ENCODE measurements at places on chromosomes 16 and 17.

GRCh38 chr17:7380321-7380720 lies 568 bp upstream of the TNK1 start:
- DNase-seq, result no peak

- no peak for DNase-seq
Measured at GRCh38 chr17:45334701-45335677, 18.2 kb upstream of the MAP3K14 start.

DNA sequence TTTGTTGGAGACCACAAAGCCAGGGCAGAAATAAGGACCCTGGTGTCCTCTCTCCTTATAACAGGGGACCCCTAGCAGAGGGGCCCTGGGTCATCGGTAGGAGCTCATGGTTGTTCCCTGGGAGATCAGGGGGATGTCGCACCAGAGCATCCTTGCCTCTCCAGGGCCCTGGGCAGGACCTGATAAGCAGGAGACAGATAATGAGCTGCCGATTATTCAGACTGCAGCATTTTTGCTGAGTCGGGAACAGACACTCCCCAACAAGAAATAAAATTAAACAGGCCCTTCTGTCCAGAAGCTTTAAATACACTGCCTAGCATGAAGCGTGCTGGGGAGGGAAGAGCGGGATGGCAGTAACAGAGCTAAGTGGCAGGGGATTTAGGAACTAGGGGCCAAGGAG lies 15.4 kb upstream of the GFAP start:
- no peak for DNase-seq

DNA sequence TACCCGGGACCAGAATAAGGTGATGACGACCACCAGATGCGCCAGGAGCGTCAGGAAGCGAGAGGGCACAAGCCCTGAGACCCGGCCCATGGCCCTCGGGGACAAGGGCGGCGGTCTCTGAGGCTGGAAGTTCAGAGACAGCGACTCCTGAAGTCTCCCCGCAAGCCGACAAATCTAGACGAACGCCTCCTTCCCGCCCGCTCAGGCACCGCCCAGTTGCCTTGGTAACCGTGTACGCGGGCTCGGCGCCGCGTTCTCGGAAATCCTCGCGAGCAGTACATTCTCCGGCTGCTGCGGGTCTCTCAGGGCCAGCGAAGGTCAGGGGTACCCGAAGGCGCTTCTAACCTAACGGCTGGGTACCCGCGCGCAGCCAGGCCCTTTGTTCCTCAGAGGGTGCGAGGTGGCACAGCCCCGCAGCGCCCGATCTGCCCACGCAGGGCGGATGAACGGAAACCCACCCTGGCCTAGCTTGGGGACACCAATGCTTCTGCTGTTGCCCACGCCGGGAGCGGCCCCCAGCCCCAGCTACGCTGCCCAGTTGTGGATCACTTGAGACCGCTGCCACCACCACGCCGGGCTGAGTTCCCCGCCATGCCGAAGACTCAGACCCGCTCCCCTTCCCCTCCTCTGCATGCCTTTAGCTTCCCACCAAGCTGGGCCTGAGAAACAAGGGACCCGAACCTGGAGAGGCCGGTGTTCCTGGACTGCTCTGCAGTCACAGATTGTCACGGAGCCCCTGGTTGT lies at the start of gene TMEM107:
Gene TMEM107, minus strand, starts transcription at position 184 of the 744 bp plus-strand sequence. Its CDS starts 94 bp downstream, at position 90.
- peak; percentile 91 for DNase-seq

DNA sequence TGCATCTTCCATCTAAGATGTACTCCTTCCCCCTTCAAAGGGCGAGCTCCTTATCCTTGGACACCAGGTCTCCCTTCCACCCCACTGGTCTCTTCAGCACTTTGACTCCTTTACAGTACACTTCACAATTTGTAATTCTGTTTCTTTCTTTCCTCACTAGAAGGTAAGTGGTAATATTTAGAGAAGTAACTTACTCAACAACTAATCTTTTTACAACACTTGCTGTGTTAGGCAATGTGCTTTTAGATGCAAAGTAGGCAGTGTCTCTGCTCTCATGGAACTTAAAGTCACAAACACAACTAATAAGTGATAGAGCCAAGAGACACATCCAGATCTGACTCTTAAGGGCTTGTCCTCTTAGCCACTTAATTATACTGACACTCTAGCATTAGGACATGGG lies 6.4 kb downstream of the SIAH1 start:
- DNase-seq, result no peak

DNA sequence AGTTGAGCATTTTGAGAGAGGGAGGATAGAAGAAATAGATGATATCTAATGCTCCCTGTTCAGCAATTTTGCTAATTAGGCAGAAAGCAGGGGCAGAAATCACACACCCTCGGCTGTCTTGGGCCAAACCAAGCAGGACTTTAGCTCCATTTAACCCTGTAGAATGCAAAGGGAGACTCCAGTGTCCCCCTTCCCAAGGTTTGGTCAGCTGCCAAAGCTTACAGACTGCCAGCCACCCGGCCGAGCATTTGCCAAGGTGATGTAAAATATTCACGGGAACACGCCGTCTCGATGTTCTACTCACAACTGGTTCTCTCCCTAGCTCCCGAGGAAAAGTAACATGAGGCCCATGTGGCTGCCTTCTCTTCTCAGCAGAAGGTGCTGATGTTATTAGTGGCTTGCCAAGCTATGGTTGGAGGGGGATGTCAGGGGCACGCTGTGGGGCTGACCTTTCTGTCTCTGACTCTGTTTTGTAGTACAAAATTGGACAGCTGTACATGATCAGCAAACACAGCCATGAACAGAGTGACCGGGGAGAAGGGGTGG lies 155.3 kb downstream of the PITPNC1 start:
- no peak for DNase-seq

DNA sequence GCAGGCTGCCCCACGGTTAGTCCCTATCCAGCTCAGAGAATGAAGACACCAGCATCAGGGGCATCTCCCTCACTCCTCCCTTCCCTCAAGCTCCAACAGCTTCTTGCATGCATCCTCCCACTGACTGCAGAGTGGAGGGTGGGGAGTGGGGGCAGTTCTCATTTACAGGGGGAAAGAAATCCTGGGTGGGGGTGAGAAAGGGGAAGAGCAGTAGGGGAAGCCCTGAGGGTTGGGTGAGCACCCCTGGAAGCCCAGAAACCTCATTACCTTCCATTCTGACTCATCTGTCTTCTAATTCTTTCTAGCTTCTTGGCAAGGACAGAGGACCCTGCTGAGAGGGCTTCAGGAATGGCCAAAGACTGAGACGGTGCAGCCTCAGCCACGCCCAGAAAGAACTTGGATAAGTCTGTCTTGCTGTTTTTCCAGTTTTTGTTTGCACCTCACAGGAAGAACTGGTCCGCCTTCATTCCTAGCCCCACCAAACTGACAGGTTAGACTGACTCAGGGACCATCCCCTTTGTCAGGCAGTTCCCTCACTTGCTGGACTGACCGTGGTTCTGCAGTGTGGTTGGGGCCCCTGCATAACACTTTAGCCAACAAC lies 52.5 kb upstream of the WSB1 start:
- no peak for DNase-seq

DNA sequence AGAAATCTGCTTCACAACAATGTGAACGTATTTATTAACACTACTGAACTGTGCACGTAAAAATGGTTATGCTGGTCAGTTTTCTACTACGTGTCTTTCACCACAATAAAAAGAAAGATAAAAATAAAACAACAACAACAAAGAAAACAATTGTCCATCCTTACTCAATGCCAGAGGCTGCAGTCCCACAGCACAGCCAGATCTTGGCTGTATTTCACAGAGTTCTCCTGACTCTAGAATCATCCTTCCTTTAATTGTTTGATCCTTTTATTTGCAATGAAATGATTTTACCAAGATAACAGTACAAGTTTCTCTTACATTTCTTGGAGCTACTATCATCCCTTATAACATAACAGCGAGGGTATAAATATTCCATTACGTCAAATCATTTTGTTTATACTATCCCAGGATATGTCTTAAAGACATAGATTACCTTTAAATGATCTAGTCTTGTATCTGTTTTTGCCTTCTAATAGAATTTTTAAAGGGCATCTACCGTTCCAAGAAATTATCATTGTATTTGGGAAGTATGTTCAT lies 103.3 kb downstream of the SLC39A11 start:
- DNase-seq, result no peak

DNA sequence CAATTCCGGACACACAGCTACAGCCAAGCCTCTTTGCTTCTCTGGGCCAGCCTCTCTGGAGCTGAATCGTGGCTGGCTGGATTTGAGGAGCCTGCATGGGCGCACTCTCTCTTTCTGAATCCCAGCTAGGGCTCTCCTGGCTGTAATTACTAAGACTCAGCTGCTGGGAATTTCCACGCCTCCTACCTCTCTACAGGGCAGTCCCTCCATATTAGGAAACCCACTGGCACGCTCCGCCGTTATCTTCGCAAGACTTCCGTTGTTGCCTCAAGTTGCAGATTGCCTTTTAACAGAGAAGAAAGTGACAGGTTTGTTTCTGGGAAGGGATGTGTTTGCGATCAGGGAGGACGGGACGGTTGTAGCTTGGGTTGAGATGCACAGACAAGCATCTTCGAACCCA lies 188.4 kb upstream of the NLRP1 start:
- DNase-seq, result no peak

- DNase-seq, result no peak
Measured at GRCh38 chr16:77304877-77305276, 105.7 kb downstream of the SYCE1L start.

DNA sequence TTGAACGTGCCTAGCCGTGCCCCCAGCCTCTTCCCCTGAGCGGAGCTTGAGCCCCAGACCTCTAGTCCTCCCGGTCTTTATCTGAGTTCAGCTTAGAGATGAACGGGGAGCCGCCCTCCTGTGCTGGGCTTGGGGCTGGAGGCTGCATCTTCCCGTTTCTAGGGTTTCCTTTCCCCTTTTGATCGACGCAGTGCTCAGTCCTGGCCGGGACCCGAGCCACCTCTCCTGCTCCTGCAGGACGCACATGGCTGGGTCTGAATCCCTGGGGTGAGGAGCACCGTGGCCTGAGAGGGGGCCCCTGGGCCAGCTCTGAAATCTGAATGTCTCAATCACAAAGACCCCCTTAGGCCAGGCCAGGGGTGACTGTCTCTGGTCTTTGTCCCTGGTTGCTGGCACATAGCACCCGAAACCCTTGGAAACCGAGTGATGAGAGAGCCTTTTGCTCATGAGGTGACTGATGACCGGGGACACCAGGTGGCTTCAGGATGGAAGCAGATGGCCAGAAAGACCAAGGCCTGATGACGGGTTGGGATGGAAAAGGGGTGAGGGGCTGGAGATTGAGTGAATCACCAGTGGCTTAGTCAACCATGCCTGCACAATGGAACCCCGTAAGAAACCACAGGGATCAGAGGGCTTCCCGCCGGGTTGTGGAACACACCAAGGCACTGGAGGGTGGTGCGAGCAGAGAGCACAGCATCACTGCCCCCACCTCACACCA lies 724 bp downstream of the GAA start:
- DNase-seq, result peak; percentile 25

GRCh38 chr16:1497014-1497598 lies 3.9 kb downstream of the TELO2 start:
- no peak for DNase-seq

DNA sequence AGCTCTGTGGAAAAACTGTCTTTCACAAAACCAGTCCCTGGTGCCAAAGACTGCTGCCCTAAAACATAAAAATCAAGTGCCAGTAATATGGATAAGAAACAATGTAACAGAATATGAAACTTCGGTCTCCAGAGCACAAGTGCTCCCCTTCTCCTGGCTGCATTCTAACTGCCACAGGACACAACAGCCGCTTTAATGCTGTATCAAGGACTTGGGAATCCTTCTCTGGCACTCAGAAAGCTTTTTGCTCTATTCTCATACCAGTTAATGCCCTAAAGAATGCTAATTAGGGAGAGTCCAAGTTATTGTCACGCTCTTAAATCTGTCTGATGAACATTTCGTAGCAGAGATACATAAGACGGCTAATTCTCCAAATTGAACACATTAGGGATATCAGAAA lies 90.9 kb downstream of the PARN start:
- no peak for DNase-seq

- no peak for DNase-seq
Measured at GRCh38 chr17:79631640-79632431, 21.0 kb upstream of the RBFOX3 start.

DNA sequence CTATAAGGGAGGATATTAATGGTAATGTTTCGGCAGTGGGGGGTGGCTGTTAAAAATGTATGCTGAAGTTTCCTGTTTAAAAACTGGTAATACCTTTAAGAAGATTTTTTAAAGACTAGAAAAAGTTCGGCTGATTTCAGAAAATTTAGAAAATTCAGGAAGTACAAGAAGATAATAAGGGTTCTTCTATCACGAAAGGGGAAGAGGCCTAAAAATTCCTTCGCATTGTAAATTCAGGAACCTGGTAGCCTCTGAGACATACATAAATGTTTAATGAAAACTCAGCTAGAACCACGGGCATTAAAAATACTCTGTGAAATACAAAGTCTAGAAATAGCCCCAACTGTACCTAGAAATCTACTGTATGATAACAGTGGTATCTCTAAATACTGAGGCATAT lies 181.2 kb downstream of the PARN start:
- no peak for DNase-seq

- DNase-seq, result peak; percentile 65
Measured at GRCh38 chr16:30761427-30761927, 385 bp downstream of the CFAP119 start.

DNA sequence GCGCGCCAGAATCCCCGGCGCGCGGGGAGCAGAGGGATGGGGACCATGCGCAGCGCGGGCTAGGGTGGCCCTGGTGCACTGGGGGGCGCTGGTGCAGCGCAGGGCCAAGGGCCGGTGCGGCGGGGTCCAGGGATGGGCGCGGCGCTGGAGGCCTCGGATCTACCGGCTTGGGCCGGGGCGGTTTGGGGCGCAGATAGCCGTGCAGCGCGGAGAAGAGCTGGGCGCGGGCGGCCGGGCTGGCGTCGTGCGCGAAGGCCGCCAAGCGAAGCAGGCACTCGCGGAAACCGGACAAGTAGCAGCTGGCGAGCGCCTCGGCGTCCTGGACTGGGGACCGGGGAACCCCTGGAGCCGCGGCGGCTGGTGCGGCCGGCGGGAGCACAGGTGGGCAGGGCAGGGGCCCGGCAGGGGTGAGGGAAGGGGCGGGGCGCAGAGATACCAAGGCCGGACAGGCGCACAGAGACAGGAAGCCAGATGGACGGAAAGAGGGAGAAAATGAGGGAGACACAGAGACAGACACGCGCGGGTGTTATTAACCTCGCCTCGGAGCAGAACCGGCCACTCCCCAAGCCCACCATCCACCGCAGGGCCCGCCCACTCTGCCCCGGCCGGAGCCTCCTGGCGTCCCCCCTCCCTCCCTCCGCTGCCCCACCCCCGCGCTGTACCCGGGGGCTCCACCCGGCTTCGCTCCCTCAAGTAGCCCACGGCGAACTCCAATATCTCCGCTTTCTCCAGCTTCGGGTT lies 2.1 kb downstream of the HES7 start:
- peak; percentile 29 for DNase-seq

GRCh38 chr17:82007495-82008257 lies 15.0 kb downstream of the CENPX start:
- no peak for DNase-seq

GRCh38 chr17:37065486-37066321 lies 117.0 kb downstream of the AATF start:
- no peak for DNase-seq

GRCh38 chr16:89193576-89194293 lies 6.6 kb downstream of the SLC22A31 start:
- no peak for DNase-seq

- DNase-seq, result no peak
Measured at GRCh38 chr16:74271872-74272271, 24.7 kb upstream of the PSMD7 start.

Data from DND-41 (cell line).